Stimulated activated CD8-positive, alpha-beta memory T cell treated with anti-CD3 and anti-CD28 coated beads, Interleukin-15, amount 100 ng/mL, for 4 hours (primary cell): ENCODE measurements at places on chromosomes 11 and 22.

DNA sequence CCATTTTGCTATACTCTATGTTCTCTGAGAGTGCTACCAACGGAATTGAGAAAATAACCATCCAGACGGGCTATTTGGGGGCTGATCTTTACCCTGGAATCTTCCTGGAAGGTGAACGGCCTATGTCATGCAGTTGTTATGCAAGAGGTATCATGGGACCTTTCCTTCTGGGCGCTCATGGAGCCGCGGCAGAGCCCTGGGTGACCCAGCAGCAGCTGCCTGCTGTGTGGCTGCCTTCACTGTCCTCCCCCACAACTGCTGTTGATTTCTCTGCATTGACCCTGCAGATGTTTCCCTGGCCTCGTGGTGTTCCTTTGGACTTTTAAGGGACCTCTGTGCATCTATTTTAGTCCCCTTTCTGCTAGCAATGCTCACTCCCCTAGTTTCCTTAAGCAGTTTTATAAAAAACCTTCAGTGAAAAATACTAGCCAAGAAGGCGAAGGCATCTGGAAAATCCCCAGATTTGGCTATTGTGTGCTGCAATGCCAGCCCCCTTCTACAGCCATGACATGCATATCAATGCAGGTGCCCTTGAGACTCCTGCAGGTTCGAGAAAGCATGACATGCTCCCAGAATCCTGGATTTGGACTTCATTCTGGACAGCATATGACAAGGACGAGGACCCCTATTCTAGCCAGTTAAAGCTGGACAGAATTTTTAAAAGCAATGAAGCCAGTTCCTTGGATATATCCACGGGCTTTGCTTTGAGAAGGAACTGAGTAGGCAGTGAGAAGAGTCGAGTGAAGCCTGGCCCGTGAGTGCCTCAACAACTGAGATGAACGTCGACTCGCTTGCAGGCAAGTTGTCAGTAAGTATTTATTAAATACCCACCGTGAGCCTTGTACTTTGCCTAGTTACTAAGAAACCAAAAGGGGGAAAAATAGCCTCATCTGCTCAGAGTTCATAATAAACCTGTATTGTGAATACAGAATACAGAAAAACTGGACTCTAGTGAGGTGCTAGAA lies at the start of gene SLC25A18:
SLC25A18 (plus strand) TSS at position 593 of the 965 bp plus-strand sequence. CDS start 16,447 bp downstream, outside the sequence.
- DNase-seq, result no peak

- no peak for DNase-seq
Observed at GRCh38 chr11:35151683-35152280, 12.8 kb downstream of the CD44 start.

- no peak for DNase-seq
Observed at GRCh38 chr11:32050264-32050663, 40.6 kb upstream of the RCN1 start.

DNA sequence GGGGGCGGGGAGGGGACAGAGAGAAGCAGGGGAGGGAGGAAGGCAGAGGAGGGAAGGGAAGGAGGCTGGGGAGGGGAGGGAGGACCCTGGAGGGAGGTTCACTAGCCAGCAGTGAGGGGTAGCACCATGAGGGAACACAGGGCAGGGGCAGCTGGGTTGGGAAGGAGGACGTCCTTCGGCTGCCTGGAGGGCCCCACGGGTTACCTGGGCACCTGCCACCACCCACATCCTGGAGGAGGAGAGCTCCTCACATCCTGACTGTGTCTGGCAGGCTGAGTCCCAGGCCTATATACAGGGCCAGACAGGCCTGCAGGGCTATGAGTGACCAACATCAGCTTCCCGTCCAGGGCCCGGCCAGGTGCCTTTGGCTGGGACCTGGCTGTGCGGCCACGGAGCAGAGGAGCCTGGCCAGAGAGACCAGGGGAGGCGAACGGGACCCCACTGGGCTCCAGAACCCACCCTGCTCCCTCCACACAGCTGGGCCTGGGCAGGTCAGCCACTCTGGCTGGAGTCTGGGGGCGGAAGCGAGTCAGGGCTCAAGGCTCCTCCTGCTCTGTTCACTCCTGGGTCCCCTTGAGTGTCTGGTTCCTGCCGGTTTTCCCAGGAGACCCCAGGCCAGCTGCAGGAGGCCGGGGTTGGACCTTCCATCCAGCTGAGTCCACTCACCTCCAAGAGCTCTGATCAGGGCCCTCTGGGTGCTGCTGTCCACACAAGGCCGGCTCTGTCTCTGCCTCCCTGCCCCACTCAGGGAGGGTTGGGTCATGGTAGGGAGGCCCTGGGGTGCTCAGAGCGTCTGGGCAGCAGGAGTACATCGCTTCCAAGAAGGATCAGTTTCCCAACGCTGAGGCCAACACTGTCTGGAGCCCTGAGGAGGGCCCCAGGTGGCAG lies 677.7 kb downstream of the BRD1 start:
- no peak for DNase-seq

GRCh38 chr22:42328130-42328783 lies 57.8 kb upstream of the TCF20 start:
- DNase-seq, result no peak

DNA sequence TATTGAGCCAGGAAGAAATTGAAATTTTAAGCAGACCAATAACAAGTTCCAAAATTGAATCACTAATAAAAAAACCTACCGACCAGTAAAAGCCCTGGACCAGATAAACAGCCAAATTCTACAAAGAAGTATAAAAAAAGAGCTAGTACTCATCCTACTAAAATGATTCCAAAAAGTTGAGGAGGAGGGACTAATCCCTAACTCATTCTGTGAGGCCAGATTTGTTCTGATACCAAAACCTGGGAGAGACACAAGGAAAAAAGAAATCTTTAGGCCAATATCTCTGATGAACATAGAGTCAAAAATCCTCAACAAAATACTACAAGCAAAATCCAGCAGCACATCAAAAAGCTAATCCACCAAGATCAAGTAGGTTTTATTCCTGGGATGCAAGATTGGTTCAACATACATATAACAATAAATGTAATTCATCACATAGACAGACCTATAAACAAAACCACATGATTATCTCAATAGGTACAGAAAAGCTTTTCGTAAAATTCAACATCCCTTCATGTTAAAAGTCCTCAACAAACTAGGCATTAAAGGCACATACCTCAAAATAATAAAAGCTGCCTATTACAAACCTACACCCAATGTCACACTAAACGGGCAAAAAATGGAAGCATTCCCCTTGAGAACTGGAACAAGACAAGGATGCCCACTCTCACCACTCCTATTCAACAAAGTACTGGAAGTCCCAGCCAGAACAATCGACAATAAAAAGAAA lies 13.1 kb downstream of the OR52A5 start:
- no peak for DNase-seq

DNA sequence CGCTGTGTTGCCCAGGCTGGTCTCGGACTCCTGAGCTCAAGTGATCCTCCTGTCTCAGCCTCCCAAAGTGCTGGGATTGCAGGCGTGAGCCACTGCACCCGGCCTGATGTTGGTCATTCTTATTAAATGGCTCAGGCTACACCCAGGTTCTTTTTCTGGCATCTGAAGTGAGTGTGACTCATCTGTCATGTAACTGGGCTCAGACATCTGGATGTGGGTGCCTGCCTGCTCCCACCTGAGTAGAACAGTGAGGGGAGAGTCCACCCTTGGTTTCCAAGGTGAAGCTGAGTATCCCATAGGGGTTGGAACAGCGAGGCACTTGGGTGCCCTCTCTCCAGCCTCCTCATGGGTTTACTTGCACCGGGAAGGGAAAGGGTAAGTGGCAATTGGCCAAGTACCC lies 36.7 kb upstream of the EIF3D start:
- DNase-seq, result no peak

GRCh38 chr11:63672156-63672463 lies 934 bp upstream of the ATL3 start:
- DNase-seq, result no peak

DNA sequence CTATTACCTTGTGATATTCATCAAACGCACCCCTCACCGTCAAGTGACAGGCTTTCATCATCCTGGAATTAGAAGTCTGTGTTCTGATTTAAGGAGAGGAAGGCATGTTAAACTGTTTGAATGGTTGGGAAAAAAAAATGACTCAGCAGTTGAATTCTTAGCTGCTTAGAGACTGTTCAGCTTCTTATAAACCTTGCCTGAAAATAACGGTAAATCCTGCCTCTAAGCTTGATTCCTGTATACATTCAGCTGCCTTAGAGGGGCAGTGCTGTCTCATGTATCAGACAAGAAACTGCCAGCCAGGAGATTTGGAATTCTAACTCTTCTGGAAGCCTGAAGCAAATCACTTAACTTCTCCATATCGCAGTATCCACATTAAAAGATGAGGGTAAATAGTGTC lies 437.4 kb downstream of the JRKL start:
- DNase-seq, result no peak

DNA sequence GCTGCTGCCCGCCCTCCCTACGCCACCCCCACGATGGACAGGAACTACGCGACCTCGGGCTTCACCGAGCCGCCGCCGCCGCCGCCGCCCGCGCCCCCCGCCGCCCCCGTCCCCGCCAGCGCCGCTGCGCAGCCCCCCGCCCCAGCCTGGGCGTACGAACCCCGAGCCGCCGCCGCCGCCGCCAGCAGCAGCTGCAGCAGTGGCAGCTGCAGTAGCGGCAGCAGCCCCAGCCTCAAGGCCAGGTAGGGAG lies 407 bp downstream of the QSER1 start:
- peak; percentile 28 for DNase-seq

GRCh38 chr11:79406376-79406775 lies 34.5 kb downstream of the TENM4 start:
- DNase-seq, result no peak

DNA sequence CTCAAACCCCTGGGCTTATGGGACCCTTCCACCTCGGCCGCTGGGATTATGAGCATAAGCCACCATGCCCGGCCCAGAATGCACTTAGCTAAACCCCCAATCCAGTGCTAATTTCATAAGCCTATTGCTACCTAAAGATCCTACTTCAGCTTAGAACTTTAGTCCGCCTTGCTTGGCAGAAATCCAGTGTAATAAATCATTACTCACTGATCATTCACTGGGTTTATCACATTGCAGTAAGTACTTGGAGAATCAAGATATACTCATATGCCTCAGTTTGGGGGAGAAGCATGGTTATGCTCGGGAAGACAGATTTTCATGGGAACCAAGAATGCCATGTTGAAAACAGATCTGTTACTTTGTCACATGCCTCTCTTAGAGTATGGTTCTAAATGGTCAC lies 3.8 kb upstream of the TBRG1 start:
- DNase-seq, result no peak
